Activated CD8-positive, alpha-beta memory T cell treated with anti-CD3 and anti-CD28 coated beads, Interleukin-2, amount 50 U/mL, for 48 hours (primary cell): ENCODE measurements at places on chromosomes 1 and 21.
A peak's percentile ranks its signal among the peaks of the same experiment; 100 is the strongest.

GRCh38 chr1:229717786-229718576 lies 91.9 kb downstream of the URB2 start:
- no peak for DNase-seq

GRCh38 chr1:161907265-161907664 lies 116.4 kb downstream of the OLFML2B start:
- no peak for DNase-seq

DNA sequence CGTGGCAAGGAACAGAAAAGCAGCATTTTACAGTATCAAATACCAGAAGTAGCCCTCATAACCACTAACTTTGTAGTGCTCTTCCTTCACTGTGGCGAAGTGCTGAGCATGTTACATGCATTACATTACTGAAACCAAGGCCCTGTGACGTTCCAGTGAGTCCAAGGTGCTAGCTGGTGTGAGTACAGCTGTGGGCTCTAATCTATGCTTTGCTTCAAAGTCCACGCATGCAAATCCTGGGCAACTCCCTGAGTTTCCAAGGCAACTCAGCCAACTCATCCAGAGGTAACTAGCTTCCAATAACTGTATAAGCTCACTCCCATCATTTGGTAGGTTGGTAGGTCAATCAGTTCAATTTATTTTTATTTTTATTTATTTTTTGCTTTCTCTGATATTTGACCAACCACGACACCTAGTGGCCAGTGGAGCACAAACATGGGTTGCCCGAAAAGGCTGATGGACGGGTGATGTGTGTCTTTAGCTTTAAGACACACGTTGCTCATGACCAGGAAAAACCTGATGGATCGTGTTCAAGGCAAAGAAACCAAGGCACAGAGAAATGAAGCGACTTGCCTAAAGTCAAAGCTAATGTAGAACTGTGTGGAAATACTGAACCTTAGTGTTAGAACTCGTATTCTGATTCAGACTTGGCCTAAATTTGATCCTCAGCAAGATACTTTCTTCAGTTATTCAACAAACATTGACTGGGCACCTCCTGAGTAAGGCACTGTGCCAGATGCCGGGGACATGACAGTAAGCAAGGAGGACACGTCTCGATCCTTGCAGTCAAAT lies 73.0 kb downstream of the GNG12 start:
- DNase-seq, result peak; percentile 75

GRCh38 chr21:36791695-36792470 lies 93.0 kb downstream of the SIM2 start:
- DNase-seq, result no peak

DNA sequence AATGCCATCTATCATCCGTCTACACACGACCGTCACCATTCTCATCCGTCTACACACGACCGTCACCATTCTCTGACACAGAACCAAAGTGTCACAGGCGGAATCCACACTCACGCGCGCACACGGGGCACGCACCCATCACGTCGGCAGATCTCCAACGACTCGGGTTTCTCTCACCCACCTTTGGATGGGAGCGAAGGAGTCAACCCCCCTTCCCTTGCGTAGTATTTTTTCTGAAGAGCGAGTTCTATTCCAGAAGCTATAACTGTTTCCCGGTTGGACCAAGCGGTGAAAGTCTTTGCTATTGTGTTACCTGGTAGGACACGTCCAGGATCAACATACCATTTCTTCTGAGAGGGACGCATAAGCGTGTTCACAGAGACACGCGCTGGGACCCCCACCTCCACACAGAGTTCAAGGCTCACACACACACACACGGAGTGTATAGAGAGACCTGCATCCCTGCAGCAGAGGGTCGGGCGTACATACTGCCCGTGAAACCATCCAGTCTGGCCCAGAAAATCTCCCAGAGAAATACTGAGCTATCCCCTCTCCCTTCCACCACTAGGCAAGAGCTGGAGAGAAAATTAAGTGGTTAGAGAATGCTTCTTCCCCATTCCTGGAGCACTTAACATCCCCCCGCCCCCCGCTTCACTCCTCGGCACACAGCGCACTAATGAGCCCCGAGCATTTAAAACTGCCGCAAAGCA lies 741 bp downstream of the DUSP10 start:
- DNase-seq, result peak; percentile 59

DNA sequence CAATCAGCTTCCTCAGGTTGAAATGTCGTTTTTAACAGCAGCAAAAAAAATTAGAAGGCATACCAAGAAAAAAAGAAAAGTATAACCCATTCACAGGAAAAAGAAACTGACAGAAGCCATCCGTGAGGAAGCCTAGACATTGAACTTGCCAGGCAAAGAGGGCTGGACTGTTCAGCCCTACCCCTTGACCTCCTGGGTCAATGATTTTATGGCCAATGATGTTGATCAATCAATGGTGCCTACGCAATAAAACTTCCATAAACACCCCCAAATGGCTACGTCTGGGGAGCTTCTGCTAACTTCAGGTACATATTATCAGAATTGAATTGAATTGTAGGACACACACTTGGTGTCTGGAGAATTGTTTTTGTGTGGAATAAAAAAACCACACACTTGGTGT lies 4.8 kb upstream of the PSEN2 start:
- DNase-seq, result no peak

GRCh38 chr1:9069326-9070100 lies at the start of gene SLC2A5:
SLC2A5 (minus strand) TSS chr1:9069635; CDS start chr1:9069536, 99 bp downstream.
- DNase-seq, result no peak

DNA sequence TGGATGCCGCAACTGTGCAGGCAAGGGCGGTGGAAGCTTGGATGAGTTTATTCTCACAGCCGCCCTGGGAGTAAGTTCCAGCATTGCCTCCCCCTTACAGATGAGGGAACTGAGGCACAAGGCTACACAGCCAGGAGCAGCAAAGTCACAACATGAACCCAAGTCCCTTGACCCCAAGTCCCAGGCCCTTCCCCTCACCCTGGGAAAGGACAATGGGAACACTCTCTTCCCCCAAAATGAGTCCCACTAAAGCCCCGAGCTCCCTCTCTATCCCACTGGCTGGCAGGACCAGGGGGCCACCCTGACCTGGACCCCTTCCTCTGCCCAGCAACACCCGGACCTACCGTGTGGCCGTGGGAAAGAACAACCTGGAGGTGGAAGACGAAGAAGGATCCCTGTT lies 3.9 kb downstream of the CTRC start:
- DNase-seq, result no peak

GRCh38 chr1:161946071-161946987 lies 77.3 kb downstream of the OLFML2B start:
- DNase-seq, result no peak

DNA sequence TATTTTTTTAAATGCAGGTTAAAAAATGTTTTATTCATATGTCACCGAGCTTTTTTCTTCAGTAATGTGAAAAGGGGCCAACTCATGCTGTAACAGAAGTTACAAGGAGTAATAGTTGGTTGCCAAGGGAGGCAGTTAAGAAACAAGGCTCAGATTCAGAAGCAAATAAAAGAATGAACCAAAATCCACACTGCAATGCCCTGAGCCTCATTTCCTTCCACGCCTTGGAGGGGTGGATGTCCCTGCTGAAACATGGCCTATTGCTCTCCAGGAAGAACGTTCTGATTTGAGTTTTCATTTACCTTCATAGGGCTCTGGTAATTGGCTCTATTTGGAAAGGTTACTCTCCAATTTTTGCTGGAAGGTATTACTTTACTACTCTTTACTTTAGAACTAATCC lies 24.4 kb downstream of the ALG14 start:
- DNase-seq, result no peak

DNA sequence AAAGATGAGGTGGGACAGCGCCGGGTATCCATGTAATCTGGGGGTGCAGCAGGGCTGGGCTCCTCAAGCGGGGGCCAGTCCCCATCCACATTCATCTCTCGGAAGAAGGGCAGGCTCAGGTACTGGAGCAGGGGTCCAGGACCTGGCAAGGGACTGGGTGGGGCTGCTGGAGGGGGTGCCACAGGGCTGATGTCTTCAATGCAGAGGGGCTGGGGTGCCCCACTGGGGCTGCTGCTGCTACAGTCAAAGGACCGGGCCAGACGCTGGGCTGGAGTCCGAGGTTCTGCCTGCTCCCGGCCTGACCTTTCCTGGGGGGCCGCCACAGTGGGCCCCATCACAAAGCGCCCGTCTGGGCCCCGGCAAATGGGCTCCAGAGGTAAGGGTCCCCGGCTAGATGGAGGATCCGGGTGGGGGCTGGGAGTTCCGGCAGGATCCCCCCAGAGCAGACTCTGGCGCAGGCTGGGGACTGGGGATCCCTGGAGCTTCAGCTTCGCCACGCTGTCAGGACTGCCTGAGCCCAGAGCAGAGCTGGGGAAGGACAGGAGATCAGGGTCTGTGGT lies 3.3 kb upstream of the TAGLN2 start:
- DNase-seq, result no peak

DNA sequence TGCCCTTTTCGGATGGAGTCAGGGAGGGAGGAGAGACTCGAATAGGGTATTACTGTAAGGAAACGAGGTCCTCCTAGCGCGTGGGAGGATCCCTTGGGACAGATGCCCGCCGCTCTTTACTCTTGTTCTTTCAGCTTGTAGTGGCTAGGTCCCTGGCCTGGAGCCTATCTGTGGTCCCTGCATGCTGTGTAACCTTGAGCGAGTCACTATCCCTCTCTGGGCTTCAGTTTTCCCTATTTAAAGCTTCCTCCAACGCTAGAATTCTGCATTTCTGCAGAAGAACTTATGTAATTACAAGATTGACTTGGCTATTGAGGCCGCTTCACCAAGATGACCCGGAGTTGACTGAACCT lies 744 bp downstream of the MIER1 start:
- no peak for DNase-seq

DNA sequence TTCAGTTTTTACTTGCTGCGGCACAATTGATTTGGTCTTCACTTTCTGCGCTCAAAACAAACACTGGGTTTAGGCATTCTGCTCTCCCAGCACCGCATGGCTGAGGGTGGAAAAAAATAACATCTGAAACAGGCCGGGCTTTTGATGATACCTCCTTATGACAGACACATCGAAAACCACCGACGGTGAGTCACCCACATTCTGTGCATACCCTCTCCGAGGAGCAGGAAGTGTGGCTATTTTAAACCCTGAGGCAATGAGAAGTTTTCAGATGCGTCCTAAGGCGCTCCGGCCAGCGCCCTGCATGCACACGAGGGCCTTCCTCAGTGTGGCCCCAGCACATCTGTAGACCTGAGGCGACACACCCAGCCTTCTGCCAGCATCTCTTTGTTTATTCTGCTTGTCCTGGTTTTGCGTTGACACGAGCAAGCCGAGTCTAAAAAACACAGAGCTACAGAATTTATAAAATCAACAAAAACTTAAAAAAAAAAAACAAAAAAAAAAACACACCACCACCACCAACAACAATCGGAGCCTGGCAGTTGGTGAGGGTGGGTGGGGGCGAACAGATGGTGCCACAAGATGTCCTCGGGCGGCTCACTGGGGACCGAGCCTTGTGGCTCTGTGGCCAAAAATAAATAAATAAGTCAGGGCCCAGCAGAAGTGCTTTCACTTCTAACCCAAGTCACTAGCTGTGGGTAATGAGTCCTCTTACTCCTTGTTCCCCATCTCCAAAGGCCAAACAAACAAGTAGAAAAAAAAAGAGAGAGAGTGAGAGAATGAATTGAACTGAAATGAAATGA lies 162.6 kb upstream of the IRF2BP2 start:
- DNase-seq, result peak; percentile 86

- no peak for DNase-seq
Measured at GRCh38 chr1:39026866-39027507, 837 bp downstream of the NDUFS5 start.

- no peak for DNase-seq
Measured at GRCh38 chr1:41338820-41339219, 22.4 kb upstream of the FOXO6 start.

DNA sequence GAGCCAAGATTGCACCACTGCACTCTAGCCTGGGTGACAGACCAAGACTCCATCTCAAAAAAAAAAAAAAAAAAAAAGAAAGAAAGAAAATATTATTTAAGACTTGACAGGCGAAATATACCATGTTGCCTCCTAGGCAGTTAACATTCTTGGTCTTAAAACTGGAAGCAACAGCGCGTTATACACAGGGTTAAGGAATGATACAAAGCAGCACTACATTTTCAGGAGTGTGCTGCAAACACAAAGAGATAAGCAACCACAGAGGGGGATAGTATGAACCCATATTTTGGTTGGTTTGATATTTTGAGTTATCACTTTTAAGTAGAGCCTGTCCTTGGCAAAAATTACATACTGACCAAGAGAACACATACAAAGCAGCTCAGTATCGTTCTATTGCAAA lies 25.1 kb downstream of the USP24 start:
- DNase-seq, result no peak

DNA sequence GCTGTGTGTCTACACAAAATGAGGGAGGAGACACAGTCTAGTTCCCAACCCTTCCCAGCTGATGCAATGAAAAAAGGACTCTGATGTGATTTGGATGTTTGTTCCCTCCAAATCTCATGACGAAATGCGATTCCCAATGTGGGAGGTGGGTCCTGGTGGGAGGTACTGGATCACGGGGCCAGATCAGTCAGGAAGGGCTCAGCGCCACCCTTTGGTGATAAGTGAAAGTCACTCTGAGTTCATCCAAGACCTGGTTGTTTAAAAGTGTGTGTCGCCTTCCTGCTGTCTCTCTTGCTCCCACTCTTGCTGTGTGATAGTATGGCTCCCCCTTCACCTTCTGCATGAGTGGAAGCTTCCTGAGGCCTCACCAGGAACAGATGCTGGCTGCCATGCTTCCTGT lies 63.2 kb downstream of the GNG4 start:
- DNase-seq, result no peak

DNA sequence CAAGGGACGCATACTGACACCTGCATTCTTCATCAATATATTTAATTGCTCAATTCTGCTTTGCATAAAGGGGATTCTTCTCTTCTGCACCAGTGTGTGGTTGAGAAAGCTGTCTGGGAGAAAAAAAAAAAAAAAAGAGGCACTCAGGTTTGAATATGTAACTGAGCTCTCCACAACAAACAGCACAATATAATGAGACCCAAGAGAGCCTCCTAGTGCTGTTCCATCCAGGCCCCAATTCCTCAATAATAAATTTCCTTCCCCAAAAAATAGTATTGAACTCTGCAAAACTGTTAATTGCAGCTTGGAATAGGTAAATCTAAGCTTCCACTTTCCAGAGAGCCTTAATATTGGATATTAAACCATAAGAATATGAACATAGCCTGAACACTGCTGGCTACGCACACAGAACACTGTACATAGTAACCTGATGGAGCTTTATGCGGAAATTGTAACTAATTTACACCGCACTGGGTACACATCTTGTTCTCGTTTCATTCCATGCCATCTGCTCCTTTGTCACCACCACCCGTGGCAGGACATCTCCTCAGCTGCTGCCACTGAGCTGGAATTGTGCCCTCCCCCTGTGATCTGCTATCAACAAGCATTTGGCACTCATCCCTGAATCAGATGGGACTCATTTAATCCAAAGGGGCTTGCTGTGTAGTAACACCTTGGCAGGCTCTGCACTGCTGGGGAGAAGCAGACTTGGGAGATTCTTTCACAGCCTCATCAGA lies 272.0 kb downstream of the HHIPL2 start:
- no peak for DNase-seq

DNA sequence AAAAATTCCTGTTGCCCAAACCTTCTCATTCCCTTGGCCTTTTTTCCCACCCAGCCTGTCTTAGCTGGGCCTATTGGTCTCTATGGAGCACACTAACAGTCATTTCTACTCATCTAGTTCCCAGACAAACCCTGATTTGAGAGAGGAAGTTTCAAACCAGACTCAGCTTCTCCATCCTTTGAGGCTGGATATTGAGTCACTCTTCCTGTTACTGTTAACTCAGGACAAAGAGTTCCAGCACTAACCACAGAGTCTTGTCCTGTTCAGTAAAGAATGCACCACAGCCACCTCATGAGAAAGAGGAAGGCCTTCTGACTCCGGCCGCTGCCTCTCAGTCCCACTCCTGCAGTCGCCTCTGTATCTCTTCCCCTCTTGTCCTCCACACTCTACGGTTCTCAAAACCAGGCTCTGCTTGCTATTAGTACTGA lies 137.8 kb downstream of the PTPRC start:
- no peak for DNase-seq
